Transverse colon (tissue), 4 donors: ENCODE measurements at places on chromosomes 16 and 17. TPM values are rescaled to one million over a fixed set of nuclear protein-coding genes. Genes with fewer than 3 reads are reported as not detected.

DNA sequence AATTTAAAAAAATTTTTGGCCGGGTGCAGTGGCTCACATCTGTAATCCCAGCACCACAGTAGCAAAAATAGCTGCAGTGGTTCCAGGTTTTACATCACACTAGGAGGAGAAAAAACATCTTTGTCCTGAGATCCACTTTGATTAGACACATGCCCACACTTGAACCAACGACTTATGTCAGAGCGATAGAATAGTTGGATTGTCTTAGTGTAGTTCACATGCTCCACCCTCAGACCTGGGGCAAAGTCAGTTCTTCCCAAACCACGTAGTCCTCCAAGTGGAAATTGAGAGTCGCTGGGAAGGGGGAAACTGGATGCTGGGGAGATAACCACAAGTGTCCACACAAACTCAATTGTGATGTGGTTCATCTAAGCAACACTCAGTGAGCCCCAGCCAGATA is 11.4 kb upstream of the ITGAM start:
- peaks cover 9% of the 10 kb centered on the region for H3K27me3 ChIP-seq
- no peaks in the 10 kb centered on the region for H3K4me1 ChIP-seq

- no peak overlapping the region for H3K4me3 ChIP-seq
- no peaks in the 10 kb centered on the region for H3K27me3 ChIP-seq
- H3K27ac ChIP-seq = no peak overlapping the region
- no peaks in the 10 kb centered on the region for H3K36me3 ChIP-seq
- H3K4me1 ChIP-seq = no peaks in the 10 kb centered on the region
Measured at GRCh38 chr16:48435906-48436305, 50.7 kb upstream of the SIAH1 start.

DNA sequence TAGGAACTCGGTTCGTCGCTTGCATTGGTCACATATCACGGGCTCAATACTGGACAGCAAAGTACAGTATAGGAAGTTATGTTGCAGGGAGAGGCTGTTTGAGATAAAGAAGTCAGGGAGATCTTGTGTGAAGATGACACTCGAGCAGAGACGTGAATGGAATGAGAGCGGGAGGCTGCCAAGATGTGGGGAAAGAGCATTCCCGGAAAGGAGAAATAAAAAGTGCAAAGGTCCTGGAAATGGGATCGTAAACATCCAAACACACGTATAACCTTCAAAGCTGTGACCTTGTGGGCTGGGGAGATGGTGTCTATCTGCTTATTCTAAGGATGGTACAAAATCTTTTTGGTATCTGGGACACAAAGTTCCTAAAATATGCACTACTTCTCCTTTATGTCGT is 43.0 kb upstream of the MYOCD start:
- no peaks in the 10 kb centered on the region for H3K4me1 ChIP-seq
- H3K4me3 ChIP-seq = no peak overlapping the region
- no peak overlapping the region for H3K27ac ChIP-seq
- H3K36me3 ChIP-seq = no peaks in the 10 kb centered on the region
- no peak for DNase-seq

DNA sequence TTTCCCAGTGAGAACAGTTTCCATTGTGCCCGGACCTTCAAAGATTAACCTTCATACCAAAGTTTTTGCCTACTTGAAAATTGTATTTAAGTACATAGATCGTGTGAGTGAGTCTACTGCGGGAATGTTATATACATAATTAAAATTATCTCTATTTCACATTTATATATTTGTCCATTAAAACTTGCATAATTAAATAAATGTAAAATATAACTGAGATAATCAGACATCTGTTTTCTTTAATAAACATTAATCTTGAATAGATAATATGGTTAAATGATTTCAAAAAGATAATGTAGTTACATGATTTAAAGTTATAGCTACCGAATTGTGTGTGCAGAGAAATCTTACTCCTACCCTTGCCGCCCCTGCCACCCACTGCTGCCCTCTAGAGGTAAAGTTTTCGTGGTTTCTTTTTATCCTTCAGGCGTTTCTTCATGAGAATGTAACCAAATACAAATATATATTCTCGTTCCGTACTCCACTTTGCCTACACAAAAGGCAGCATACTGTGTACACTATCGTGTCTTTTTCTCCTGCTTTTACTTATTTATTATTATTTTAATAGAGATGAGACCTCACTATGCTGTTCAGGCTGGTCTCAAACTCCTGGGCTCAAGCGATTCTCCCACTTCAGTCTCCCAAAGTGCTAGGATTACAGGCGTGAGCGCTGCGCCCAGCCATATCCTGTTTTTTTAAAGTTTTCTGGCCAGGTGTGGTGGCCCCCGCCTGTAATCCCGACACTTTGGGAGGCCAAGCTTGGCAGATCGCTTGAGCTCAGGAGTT is 35.6 kb downstream of the RPA1 start:
- H3K4me1 ChIP-seq = no peaks in the 10 kb centered on the region
- peak; percentile 48 for DNase-seq
- H3K4me3 ChIP-seq = no peak overlapping the region

- H3K4me1 ChIP-seq = peaks cover 56% of the 10 kb centered on the region
- no peaks in the 10 kb centered on the region for H3K27me3 ChIP-seq
- peak overlapping the region; percentile 91 for H3K27ac ChIP-seq
- H3K4me3 ChIP-seq = peak overlapping the region; percentile 95
- peak; percentile 51 for DNase-seq
Measured at GRCh38 chr16:11585460-11586377, 1.0 kb downstream of the LITAF start.

- peaks cover 26% of the 10 kb centered on the region for H3K27me3 ChIP-seq
- H3K4me1 ChIP-seq = peaks cover 20% of the 10 kb centered on the region
- no peak overlapping the region for H3K27ac ChIP-seq
- H3K4me3 ChIP-seq = no peak overlapping the region
- no peak for DNase-seq
Measured at GRCh38 chr16:89054714-89055113, 38.9 kb upstream of the ACSF3 start.

- no peak overlapping the region for H3K4me3 ChIP-seq
- H3K27ac ChIP-seq = no peak overlapping the region
- no peak for DNase-seq
- H3K27me3 ChIP-seq = no peaks in the 10 kb centered on the region
- no peaks in the 10 kb centered on the region for H3K4me1 ChIP-seq
Measured at GRCh38 chr16:12356632-12357340, 380.3 kb downstream of the SNX29 start.

GRCh38 chr16:82699711-82700495 is 73.1 kb downstream of the CDH13 start:
- H3K4me1 ChIP-seq = no peaks in the 10 kb centered on the region
- no peak for DNase-seq
- H3K27ac ChIP-seq = peak overlapping the region; percentile 0

GRCh38 chr17:81514489-81514738 is 1.8 kb upstream of the ACTG1 start:
- H3K27ac ChIP-seq = peak overlapping the region; percentile 100
- H3K36me3 ChIP-seq = peaks cover 24% of the 10 kb centered on the region
- peaks cover 49% of the 10 kb centered on the region for H3K4me1 ChIP-seq
- no peaks in the 10 kb centered on the region for H3K27me3 ChIP-seq
- DNase-seq = no peak
- H3K4me3 ChIP-seq = peak overlapping the region; percentile 82

- no peaks in the 10 kb centered on the region for H3K36me3 ChIP-seq
- H3K4me1 ChIP-seq = peaks cover 5% of the 10 kb centered on the region
- H3K27me3 ChIP-seq = peaks cover 6% of the 10 kb centered on the region
Measured at GRCh38 chr17:74605361-74605760, 13.3 kb upstream of the CD300LD start.

GRCh38 chr17:21512307-21513011 is 136.3 kb downstream of the KCNJ12 start:
- no peak overlapping the region for H3K4me3 ChIP-seq
- no peaks in the 10 kb centered on the region for H3K36me3 ChIP-seq
- H3K27ac ChIP-seq = no peak overlapping the region
- H3K4me1 ChIP-seq = no peaks in the 10 kb centered on the region

GRCh38 chr17:9057310-9057709 is 36.0 kb downstream of the NTN1 start:
- no peaks in the 10 kb centered on the region for H3K4me1 ChIP-seq
- H3K27ac ChIP-seq = no peak overlapping the region
- no peaks in the 10 kb centered on the region for H3K36me3 ChIP-seq
- no peak overlapping the region for H3K4me3 ChIP-seq
- H3K27me3 ChIP-seq = no peaks in the 10 kb centered on the region

PPP1R27 gene
- total RNA-seq = not detected

OSGIN1 gene
- 26.2 TPM for total RNA-seq

MPP2 gene
- total RNA-seq = 3.7 TPM

ITGA2B gene
- total RNA-seq = 0.14 TPM

GNAO1 gene
- 25.4 TPM for total RNA-seq

OTOA gene
- not detected for total RNA-seq

ETV4 gene
- not detected for total RNA-seq

RUNDC3A gene
- total RNA-seq = not detected

- no peaks in the 10 kb centered on the region for H3K4me1 ChIP-seq
- no peak for DNase-seq
- no peaks in the 10 kb centered on the region for H3K36me3 ChIP-seq
- H3K27me3 ChIP-seq = peaks cover 11% of the 10 kb centered on the region
- H3K4me3 ChIP-seq = no peak overlapping the region
Measured at GRCh38 chr16:2333772-2334379, 6.7 kb downstream of the ABCA3 start.

DNA sequence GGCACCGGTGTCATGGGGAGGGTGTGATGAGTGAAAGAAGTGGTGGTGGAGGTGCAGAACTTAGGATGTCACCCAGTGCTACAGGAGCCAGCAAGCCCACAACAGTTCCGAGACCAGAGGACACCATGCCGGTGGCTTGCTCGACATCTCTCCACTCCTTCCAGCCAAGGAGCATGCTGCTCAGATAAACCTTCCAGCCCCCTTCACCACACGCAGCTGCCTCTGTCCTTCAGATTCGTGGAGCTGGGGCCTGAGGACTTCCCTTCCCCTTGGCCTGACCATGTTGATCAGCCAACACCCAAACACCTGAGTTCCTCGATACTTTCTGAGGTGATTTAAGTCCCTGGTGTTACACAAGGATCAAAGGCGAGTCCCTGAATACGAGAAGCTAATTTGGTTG is 188.8 kb upstream of the FOXF1 start:
- H3K27ac ChIP-seq = no peak overlapping the region
- no peak for DNase-seq
- H3K27me3 ChIP-seq = no peaks in the 10 kb centered on the region
- no peak overlapping the region for H3K4me3 ChIP-seq
- H3K4me1 ChIP-seq = no peaks in the 10 kb centered on the region
- no peaks in the 10 kb centered on the region for H3K36me3 ChIP-seq

SEPTIN12 gene
- not detected for total RNA-seq

DNA sequence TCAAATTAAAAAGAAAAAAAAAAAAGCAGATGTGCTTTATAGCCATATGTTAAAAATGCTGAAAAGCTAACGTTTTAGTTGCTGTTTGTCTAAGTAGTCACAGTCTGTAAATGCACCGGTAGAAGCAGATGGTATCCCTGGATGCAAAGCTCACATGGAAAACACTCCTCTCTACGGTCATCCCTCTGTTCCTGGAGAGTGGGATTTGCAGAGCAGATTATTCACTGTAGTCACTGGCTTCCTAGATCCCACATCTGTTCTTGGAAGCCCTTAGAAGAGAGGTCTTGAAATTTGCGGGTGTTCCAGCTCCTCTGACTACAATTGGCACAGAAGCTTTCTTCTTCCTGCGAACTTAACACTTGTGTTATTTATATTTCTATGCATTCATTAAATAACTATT is 186.6 kb downstream of the PMP22 start:
- DNase-seq = no peak
- H3K4me1 ChIP-seq = no peaks in the 10 kb centered on the region
- H3K27me3 ChIP-seq = no peaks in the 10 kb centered on the region
- no peaks in the 10 kb centered on the region for H3K36me3 ChIP-seq

KRT33A gene
- total RNA-seq = not detected

CD300H gene
- total RNA-seq = not detected

- H3K36me3 ChIP-seq = no peaks in the 10 kb centered on the region
- peak overlapping the region; percentile 89 for H3K27ac ChIP-seq
- DNase-seq = peak; percentile 79
Measured at GRCh38 chr17:77444984-77445759, 304.4 kb downstream of the SEC14L1 start.

DNA sequence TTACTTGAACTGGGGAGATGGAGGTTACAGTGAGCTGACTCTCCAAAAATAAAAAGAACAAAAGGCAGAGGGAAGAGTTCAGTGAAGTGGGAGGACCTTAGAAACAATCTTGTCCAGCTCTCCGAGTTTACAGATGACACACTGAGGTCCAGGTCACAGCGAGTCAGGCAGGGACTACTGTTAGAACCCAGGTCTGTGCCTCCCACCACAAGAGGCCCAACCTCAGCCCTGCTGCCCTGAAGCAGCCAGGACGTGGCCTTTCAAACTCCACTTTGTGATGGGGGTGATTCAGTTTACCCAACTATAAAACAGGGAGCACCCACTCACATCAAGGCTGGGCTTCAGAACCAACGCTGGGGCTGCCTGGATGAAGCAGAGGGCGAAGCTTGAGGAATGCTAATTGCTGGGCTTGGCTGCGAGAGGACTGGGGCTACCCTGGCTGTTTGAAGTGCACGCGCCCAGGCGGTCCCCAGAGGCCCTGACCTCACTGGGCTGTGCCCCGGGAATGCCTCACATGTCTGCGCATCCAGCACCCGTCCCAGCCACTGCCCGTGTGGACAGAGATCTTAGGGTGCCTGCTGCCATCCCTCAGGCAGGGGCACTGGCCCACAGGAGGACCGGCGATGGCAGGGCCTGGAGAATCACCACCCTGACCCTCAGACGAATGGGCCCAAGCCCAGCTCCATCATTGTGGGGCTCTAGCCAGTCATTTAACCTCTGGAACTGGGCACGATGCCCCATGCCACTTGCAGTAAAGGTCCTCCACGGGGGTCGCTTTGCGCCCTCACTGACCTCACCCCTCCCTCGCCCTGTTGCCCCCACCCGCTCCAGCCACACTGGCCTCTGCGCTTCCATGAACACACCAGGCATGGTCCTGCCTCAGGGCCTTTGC is 11.4 kb downstream of the SLC5A10 start:
- no peaks in the 10 kb centered on the region for H3K27me3 ChIP-seq
- peak; percentile 52 for DNase-seq
- peaks cover 18% of the 10 kb centered on the region for H3K4me1 ChIP-seq
- no peak overlapping the region for H3K4me3 ChIP-seq
- no peaks in the 10 kb centered on the region for H3K36me3 ChIP-seq
- H3K27ac ChIP-seq = no peak overlapping the region

PRSS33 gene
- not detected for total RNA-seq

BCL6B gene
- 0.32 TPM for total RNA-seq

DNA sequence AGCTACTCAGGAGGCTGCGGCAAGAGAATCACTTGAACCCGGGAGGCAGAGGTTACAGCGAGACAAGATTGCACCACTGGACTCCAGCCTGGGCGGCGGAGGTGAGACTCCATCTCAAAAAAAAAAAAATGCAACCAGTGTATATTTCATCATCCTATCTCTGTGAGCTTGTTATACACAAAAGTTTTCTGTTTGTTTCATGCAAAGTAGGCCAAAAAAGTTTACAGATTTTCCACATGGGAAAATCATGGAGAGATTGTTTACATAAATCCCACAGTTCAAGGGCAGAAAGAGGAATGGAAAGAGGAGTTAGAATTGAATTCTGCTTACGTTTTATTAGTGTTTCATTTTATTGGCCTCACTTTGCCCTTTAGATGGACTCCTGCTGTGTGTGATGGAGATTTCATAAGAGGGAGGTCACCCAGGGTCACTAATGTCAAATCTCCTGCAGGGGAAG is 24.7 kb downstream of the NARF start:
- H3K4me3 ChIP-seq = no peak overlapping the region
- H3K27ac ChIP-seq = peak overlapping the region; percentile 29
- no peak for DNase-seq
- peaks cover 15% of the 10 kb centered on the region for H3K4me1 ChIP-seq
- no peaks in the 10 kb centered on the region for H3K27me3 ChIP-seq

HBA2 gene
- total RNA-seq = not detected
